HS-27A (cell line): ENCODE measurements at places on chromosomes 7 and 10.

- DNase-seq: no peak
Observed at GRCh38 chr10:53619671-53620070, 847.1 kb upstream of the MBL2 start.

- DNase-seq: no peak
Observed at GRCh38 chr10:58201704-58202103, 66.0 kb downstream of the IPMK start.

DNA sequence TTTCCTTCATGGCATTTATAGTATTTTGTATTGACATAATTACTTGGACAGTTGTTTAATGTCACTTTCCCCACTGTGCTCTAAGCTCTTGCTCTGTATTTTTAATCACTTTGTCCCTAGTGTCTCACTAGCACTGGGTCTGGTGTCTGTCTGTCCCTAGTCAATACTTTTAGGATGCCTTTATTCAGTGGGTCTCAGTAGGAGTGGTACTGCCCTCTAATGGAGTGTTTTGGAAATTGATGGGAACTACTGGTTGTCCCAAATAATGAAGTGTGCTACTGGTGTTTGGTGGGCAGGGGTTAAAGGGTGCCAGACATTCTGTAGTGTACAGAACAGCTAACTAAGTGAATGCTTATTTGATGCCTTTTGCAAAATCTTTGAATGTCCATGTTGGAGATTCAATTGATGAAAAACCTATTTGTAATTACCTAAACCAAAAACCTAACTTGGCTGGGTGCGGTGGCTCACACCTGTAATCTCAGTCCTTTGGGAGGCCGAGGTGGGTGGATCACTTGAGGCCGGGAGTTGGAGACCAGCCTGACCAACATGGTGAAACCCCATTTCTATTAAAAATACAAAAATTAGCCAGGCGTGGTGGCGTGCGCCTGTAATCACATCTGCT, 33.3 kb downstream of the CDK14 start:
- no peak for DNase-seq

- DNase-seq: no peak
Observed at GRCh38 chr10:78540355-78541076, 506.9 kb downstream of the RPS24 start.

GRCh38 chr7:30995536-30995935, 31.8 kb downstream of the GHRHR start:
- DNase-seq: no peak

DNA sequence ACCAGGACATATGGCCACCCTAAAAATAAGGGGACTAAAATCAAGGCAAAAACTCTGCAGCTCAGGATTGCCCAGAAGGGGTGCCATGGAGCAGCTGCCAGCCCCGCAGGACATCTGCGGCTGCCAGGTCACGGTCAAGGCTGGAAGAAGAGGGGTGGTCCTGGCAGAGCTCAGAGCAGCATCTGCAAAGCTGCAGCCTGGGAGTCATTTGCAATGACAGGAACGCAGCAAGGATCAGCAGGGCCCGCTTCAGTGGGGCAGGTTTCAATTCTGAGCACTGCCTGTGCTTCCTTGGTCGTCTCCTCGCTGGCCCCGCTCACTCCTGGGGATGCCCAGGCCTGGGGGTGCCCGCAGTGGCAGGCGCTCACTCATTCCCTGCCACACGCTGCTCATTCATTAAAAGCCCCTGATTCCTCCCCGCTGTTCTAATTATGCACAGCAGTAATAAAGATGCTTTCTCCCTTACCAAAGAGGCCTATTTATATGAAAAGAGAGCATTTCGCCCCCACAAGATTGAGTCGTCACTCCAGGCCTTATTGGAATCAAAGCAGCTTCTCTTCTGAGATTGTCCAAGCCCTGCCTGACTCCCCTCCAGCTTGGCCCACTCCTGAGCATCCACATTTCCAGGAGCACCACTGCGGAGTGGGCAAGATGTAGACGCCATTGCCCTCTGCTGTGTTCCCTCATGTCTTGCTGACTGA, 4.6 kb downstream of the HSPA12A start:
- no peak for DNase-seq

DNA sequence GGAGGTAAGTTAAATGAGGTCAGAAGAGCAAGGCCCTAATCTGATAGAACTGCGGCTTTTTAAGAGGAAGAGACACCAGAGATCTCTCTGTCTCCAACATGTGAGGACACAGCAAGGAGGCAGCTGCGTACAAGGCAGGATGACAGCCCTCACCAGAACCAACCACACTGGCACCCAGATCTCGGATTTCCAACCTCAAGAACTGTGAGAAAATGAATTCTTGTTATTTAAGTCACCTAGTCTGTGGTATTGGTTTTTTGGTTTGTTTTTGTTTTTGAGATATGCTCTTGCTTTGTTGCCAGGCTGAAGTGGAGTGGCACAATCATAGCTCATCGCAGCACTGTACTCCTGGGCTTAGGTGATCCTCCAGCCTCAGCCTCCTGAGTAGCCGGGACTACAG, 127.2 kb downstream of the DLG5 start:
- DNase-seq: no peak

DNA sequence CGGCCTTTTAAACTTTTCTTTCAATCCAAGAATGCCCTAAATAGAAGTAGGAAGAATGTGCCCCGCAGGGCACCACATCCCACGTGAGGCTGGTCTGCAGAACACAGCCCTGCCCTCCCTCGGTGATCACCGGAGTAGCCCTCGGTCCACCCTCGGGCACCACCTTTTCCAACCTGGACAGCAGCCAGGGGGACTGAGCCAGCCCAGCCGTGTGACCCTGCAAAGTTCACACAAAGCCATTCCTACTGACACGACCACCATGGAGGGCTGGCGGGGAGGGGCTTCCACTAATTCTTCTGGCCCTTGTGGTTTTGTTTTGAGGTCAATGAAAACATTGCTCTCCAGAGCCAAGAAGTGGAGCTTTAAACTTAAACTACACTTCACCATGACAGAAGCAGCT, 132.2 kb downstream of the TCERG1L start:
- no peak for DNase-seq

- no peak for DNase-seq
Observed at GRCh38 chr10:154348-154747, 19.1 kb downstream of the ZMYND11 start.

DNA sequence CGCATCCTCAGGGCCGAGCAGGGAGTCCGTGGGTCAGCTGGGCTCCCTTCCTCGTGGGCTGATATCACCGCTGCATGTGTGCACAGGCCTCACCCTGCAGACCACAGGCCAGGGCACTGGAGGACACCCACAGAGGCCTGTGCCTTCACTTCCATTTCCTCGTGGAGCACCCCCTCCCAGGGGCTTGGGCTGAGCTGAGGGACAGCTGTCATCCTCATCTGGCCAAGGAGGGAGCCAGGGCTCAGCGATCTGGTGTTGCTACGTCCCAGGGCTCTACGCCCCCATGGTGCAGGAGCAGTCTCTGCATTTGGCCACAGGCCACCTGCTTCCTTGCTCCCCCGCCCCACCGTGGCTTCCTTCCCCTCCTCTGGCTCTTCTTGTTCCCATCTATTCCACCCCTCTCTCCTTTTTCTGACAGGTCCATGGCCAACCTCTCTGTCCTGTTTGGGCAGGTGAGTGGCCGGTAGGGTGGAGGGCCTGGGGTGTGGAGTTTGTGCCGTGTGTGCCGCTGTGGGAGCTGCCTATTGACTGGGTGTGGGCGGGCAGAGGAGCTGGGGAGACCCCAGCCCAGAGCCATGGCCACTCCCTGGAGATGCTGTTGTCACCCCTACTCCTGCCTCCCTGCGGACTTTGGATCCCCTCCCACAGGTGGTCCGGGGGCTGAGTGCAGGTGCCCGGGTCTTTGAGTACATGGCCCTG, 8.3 kb upstream of the ASIC3 start:
- no peak for DNase-seq

DNA sequence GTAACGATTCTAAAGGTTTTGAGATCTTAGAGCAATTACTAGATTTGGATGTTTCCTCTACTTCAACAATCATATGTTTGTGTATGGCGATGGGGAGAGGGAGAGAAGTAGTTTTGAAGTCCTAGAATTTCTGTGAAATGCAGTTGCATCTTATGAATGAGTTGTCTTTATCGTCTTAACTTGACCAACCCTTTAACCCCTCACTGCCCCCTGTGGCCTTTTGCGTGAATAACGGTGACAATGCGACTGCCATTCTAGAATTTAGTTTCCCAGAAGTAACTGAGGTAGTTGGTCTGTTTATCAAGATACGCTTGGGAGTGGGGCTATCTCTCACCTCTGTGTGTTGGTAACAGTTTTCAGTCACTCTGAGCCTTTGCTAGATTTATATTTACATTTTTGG, 204.6 kb downstream of the HDAC9 start:
- DNase-seq: no peak

DNA sequence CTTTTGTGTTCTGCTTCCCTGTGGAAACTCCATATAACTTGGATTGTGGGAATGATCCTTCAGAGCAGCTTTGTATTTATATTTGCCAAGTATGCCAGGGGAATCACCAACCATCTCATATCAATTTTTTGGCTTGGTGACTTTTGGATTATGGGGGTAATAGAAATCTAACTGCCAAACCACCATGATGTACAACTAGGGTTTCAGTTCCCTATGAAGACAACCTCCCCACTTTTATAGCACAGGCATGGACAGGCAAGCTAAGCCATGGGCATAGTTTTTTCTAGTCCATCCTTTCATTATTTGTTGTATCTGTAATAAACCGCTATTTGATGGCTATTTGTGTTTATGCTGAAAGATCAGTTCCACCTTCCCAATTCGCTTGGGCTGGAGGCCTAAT, 17.7 kb downstream of the NPY start:
- no peak for DNase-seq

GRCh38 chr7:81924494-81924893, 154.6 kb upstream of the HGF start:
- no peak for DNase-seq
